Left kidney (tissue), 8 donors: ENCODE measurements at places on chromosomes 12 and 14. TPM values are rescaled to one million over a fixed set of nuclear protein-coding genes. Genes with fewer than 3 reads are reported as not detected.

DNA sequence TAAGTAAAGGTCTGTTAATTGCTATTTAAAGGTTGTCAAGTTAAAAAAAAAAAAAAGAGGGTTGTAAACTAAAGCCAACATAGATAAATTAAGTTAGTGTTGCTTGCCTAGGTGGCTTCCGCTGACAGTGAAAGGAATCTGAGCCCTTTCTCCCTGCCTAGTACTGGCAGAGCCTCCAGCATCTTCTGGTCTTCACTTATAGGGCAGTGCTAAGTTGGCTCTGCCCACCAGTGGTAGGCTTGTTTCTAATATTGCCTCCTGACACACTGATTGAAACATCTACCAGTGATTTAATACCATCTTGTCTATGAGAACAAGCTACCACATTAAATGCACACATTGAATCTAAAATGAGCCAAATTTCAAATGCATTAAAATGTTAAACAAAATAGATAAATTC, 39.7 kb downstream of the PLEKHA5 start:
- no peak for DNase-seq

DNA sequence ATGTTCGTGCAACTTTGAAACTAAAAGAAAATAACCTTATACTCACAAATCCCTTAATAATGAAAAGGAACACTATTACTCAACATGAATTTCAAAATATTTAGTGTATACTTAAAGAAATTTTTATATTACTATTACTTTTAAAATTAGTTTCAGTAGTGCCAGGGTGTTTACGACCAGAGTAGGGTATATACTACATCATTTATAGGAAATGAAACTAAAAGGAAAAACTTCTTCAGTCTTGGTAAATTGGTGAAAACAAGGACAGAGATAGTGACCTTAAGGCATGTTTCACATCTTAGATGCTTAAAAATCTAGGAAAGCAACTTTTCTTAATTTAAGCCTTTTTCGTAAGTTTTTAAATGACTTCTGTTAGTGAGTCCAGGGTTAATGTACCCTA, 4.5 kb downstream of the USP15 start:
- no peak for DNase-seq

DNA sequence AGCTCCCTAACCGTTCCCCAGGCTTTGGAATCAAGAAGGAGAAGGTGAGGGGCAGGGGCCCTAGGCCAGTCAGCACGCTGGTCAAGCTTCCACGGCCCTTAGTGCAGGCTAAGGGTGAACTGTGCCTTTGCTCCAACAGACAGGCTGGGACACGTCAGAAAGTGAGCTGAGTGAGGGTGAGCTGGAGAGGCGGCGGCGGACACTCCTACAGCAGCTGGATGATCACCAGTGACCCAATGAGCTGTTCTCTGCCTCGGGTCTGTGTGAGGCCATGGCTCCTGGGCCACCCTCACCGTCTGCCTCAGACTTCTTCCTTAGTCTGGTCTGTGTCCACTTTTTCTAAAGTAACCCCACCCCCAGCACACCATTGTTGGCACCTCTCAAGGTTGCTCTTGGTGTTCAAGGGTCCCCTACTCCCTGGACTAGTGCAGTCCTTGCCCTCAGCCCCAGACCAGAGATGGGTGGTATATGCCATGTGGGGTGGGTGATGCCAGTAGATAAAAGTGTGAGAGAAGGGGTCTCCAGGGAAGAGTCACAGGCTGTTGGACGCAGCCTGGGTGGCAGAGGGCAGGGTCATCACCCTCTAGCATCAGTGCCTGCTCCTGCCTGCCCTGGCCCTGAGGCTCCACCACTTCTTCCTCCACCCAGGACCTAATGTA, 20.7 kb downstream of the PRPF40B start:
- no peak for DNase-seq

DNA sequence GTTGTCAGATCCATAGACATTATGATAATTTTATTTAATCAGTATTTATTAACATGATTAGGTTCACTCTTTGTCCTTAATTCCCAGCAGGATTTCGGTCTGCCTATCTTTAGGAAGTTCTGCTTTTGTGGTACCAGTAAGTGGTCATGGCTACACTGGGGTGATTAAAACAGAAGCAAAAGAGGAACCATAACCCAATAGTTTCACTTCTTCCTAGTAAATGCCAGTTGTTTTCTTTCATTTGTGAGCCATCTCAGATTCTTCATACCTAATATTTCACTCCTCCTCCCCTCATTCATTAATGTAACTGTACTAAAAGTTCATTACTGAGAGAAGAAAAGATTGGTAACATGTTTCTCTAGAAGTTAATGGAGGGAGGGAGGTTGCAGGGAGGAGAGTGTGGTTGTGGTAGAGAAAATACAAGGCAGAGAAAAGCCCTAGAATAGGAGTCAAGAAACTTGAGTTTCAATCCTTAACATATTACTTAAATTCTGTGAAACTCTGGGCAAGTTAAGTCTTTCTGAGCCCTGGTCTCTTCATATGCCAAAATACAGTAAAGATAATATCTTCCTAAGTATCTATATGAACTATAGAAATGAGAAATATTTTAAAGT, 101.2 kb downstream of the PEBP1 start:
- DNase-seq, result no peak

DNA sequence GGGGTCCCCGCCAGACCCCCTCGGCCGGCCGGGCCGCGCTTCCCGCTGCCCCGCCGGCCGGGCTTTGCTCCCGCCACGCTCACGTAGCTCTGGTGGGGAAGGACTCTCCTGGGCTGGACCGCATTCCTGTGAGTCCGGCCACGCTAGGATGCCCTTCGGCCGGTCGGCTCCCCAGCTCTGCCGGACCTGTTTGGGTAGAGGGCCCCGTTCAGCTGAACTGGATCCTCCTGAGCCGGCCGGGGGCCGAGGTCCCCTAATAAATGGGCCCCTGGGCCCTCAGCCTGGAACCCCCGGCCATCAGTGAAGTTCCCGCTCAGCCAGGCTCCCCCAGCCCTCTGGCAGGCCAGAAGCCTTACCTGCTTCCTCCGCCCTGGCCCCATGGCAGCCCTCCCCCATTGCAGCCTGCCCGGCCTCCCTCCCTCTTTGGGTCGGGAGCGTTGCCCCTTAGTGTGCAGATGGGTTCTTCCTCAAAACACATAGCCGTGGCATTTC, 593 bp downstream of the UNC119B start:
- peak; percentile 32 for DNase-seq

DNA sequence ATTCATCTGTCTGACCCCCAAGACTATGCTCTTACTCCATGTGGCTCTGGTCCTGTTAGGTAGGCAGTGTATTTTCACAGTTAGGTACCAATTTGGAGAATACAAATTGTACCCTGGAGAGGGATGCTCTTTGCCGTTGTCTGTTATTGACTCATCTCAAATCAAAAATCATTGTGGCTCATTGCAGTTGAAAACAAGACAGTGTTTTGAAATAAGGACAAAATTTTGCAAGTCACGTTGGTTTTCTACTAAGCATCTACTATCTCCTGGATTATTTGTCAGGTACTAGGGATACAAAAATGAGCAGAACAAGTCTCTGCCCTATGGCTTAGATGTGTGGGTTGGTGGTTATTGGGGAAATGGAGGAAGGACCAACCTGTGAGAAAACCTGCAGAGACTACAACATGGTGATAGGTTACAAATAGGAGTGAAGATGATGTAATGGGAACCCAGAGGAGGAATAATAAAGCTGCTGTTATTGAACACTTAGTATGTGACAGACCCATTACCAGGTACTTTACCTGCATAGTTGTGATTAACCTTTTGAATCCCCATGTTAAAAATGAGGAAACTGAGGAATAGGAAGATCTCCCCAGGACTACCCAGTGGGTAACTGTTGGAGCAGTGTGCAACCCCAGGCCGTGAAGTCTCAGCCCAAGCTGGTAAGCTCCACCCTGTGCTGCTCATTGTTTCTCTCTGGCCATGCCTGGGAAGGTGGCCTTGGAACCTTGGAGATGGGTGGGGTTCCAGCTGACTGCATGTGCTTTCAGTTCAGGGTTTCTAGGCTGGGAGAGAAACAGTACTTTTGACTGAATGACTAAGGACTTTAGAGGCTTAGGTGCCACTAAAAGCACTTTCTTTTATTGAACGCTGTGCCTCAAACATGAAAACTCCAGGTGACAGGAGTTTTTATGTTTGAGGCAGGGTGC, 72.9 kb upstream of the SRSF5 start:
- DNase-seq, result no peak

- no peak for DNase-seq
Measured at GRCh38 chr14:64763801-64764621, 59.8 kb downstream of the PLEKHG3 start.

GRCh38 chr14:34482463-34482862, 20.4 kb upstream of the SPTSSA start:
- DNase-seq, result no peak

DNA sequence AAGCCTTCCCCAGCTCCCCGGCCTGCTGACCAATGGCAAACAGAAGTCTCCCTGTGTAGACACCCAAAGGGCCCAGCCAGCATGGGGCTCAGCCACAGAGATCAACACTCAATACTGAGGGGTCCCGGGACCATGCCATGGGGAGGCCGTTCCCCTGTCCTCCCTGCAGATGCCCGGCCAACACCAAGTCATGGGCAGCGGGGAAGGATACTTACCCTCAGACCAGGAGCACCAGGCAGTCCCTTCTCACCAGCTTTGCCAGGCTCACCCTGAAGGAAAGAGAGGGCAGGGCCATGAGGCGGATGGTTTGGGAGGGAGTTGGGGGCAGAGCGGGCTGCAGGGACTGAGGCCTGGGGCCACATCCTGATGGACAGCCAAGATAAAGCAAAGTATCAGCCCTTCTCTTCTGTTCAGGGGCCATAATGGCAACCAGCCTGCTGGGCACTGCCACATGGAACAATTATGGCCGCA, 19.9 kb downstream of the COL2A1 start:
- no peak for DNase-seq

DNA sequence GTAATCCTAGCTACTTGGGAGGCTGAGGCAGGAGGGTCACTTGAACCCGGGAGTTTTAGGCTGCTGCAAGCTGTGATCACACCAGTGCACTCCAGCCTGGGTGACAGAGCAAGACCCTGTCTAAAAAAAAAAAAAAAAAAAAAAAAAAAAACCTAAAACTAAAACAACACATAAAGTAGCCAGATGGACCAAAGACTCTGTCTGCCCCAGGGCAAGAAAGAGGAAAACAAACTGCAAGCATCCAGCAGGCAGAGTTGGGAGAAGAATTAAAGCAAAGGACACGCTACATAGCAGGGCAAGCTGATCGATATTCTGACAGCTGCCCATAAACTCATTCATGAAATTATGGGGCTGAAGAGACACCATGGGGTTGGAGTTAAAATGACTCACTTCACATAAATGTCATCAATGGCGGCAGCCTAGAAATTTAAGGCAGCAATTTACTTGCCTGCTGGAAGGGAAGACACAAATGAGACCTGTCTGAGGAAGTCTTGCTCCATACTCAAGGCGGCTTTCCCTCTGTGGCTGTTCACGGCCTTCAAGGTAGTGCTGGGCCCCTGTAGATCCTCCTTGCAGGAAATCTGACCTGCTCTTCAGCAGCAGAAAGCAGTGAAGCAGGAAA, 259.1 kb upstream of the FKBP4 start:
- no peak for DNase-seq

- no peak for DNase-seq
Measured at GRCh38 chr14:35368583-35369392, 35.8 kb downstream of the NFKBIA start.

DNA sequence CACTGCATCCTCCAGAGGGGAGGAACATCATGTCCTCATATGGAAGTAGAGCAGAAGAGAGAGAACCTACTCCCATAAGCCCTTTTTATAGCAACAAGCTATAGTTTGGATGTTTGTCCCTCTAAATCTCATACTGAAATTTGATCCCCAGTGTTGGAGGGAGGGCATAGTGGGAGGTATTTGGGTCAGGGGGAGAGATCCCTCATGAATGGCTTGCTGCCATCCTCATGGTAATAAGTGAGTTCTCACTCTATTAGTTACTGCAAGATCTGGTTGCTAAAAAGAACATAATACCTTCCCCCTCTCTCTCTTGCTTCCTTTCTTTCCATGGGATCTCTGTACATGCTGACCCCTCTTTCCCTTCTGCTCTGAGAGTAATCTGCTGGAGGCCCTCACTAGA, 93.9 kb downstream of the RPAP3 start:
- DNase-seq, result no peak

DNA sequence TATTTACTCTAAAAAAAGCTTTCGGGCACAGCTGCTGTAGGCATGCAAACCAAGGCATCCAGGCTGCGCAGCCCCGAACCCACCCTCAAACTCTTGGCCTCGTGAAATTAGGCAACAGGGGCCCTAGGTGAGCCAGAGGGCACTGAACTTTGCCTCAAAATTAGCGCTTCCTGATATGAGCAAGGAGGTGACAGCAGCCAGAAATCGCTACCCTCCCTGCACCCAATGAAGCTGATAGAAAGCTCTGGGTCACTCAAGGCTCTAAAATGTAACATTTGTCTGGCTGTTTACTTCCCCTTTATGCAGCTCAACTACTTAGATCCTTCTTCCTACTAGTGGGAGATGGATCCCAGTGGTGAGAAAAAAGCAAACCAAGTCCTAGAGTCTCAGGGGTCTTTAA, 61.8 kb downstream of the PITPNM2 start:
- no peak for DNase-seq

- peak; percentile 60 for DNase-seq
Measured at GRCh38 chr12:109518820-109519665, 41.6 kb downstream of the UBE3B start.

DNA sequence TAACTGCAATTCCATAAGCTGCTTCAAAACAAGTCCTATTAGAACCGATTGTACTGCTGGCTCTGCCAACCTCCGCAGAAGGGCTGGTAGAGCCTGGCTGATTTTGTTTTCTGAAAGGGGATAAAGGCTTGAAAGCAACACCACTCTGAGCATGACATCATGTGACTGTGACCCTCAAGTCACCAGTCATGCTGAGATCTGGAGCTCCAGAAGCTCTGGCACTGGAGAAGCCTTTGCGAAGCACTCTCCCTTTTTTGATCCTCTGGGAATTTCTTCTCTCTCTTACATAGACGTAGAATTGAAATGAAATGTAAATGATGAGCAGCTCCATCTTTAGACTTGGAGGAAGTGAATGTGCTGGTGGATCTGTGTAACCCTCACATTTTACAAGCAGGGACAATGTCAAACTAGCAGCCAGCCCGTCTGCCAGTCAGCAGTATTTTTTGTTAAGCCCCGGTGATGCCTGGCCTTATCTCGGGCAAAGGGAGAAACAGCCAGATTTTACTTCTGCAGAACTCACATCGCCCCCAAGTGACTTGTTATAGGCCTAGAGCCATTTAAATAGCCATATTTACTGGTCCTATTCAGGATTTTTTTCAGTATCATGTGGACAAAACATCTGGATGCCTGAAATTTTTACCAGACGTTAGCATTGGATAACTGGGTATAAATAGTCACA, 112.1 kb upstream of the NPAS3 start:
- DNase-seq, result no peak

GRCh38 chr12:104815935-104816334, 142.2 kb downstream of the SLC41A2 start:
- DNase-seq, result no peak

DNA sequence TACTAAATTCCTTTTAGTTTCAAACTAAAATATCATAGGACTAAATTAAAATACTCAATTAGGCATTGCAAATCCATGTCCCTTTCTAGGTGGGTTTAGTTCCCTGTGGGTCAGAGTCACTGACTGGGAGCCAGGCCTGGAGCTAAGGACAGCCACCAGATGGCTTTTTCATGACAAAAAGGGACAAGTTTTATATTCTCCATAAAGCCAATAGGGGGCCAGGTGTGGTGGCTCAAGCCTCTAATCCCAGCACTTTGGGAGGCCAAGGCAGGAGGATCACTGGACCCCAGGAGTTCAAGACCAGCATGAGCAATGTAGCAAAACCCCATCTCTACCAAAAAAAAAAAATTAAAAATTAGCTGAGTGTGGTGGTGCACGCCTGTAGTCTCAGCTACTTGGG, 35.4 kb upstream of the EIF5 start:
- no peak for DNase-seq

Gene KCNH5
- polyA plus RNA-seq, result 0.23 TPM

Gene RHOJ
- 21.8 TPM for polyA plus RNA-seq

Gene CIT
- polyA plus RNA-seq, result 25.4 TPM

Gene MYG1
- 49.1 TPM for polyA plus RNA-seq

Gene KCNC2
- polyA plus RNA-seq, result 0.55 TPM

Gene CDKN3
- polyA plus RNA-seq, result 32.8 TPM
